ENCODE measurements at places on chromosomes 7 and 10.

DNA sequence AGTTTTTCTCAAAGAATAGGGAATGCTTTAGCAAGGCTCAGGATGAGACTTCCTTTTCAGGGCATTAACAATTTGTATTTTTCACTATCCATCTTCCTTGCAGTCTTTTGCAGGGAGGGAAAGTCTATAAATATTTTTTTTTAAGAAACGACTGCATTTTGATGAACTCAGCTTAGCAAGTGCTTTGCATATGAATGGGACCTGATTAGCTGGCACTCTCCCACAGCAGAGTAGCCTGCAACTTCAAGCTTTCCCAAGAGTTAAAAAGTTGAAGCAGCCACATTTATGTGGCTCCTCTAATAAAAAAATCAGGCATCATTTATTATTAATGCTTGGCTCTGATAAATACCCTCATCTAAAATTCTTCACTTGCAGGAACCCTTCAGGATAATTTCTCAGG, 134.0 kb downstream of the GRID1 start:
- DNase-seq, result no peak

DNA sequence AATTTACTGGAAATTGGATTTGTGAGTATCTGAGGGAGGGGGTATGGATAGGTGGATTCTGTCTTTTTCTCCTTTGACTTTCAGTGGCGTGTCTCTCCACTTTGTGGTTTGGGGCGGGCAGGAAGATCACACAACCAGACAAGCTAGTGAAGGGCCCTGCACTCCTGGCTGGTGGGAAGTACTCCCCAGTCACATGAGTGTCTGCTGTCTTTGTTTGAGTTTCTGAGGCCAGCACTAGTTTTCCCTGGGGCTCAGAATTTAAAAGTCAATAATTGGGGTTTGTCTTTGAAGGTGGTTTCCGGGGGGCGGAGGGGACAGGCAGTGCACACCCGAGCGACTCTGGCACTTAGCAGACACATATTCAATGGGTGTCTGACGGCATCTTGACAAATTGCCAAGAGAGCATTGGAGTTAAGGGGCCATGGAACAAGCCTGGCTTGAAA, 120.1 kb downstream of the WDFY4 start:
- DNase-seq, result no peak

DNA sequence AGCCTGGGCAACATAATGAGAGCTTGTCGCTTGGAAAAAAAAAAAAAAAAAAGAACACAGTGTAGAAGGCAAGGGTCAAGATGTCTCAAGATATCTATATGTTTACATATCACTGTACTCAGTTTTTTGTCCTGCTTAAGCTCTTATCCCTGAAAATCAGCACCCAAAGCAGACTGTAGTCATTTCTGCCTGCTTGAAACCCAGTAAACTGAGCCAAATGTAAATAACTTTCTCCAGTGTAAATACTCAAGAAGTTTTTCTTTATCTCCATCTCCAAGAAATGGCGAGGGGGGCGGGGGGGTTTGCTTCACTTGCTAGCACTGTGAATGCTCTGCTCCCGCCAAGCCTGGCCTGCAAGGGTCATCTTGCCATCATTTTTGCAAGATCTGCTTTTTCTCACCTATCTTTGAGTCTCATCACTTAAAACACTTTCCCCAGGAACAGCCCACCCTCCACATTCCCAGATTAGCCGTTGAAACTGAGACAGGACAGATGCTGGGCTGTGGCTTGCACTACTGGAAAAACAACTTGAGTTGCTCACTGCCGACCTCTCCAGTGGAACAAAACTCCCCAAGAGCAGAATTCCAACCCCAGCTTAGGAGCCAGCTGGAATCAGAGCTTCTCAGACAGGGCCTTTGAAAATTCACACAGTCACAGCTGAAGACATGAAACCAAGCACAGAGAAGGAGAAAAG, 54.6 kb downstream of the AFAP1L2 start:
- no peak for DNase-seq

DNA sequence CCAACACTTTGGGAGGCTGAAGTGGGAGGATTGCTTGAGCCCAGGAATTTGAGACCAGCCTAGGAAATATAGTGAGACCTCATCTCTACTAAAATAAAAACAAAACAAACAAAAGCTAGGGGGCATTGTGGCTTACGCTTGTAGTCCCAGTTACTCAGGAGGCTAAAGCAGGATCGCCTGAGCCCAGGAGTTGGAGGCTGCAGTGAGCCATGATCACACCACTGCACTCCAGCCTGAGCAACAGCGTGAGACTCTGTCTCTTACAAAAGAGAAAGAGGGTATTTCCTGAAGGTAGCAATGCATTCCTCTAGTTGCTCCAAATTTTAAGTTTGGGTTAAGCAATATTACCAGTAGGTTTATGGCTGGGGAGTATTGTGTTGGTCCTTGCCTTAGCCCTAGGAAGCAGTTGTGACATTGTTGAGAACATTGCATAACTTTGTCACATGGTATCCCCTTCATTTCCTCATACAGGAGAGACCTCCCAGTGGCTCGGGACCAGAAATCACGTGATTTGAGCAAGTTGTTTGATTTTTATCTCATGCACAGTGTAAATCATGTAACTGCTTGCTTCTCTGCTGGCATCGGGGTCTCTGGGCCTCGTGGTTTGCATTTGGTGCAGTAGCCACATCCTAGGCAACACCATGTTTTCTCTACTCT, 23.3 kb upstream of the SMARCD3 start:
- no peak for DNase-seq

- no peak for DNase-seq
Measured at GRCh38 chr10:306675-307185, 171.5 kb downstream of the ZMYND11 start.

- DNase-seq, result no peak
Measured at GRCh38 chr10:93652857-93653256, 40.5 kb downstream of the PDE6C start.

- no peak for DNase-seq
Measured at GRCh38 chr10:128084364-128084763, 41.9 kb downstream of the MKI67 start.

GRCh38 chr7:98360221-98361130, 40.4 kb downstream of the BAIAP2L1 start:
- DNase-seq, result no peak

- DNase-seq, result no peak
Measured at GRCh38 chr10:120495226-120496009, 38.4 kb downstream of the PLPP4 start.
